WTC11 (cell line): ENCODE measurements at places on chromosomes 7 and 10.

DNA sequence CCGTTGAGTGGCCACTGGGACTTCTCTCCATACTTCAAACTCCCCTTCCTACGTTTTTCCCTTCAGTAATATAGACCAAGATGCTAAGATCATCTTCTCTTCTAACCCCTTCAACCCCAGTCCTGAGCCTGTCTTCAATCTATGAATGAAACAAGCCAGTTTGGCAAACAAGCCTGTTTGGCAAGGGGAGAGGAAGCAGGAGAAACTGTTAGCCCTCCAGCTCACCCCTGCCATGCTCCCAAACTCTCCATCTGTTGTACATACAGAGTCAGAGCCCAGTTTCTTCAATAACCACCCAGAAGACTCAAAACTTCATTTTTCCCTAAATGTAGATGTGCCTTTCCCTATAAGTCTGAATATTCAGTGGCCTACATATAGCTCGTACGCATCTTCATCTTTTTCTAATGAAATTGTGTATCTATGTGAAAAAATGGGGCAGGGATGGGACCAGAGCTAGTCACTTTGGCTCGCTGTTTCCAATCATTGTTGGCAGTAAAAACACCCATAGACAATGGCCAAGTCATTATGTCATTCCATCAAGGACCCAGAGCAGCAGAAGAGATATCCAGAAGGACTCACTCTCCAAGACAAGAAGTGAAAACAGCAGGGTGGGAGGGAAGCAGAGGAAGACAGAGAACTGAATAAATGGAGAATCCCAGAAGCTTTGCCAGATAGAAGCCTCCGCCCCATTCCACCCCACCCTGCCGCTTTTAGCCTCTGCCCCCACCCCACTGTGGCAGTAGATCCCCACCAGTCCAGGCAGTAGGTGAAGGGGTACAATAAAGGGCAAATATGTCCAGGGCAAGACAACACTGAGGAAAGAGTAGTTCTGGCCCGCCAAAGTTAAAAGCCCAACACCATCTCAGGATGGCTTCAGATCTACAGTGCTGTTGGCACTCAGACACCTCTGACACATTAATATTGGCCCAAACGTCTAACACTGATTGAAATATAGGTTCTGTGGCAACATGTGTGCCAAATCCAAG, 87.3 kb downstream of the DOCK4 start:
- no peak for DNase-seq

GRCh38 chr7:97179454-97180104, 62.1 kb downstream of the SDHAF3 start:
- peak; percentile 37 for DNase-seq

DNA sequence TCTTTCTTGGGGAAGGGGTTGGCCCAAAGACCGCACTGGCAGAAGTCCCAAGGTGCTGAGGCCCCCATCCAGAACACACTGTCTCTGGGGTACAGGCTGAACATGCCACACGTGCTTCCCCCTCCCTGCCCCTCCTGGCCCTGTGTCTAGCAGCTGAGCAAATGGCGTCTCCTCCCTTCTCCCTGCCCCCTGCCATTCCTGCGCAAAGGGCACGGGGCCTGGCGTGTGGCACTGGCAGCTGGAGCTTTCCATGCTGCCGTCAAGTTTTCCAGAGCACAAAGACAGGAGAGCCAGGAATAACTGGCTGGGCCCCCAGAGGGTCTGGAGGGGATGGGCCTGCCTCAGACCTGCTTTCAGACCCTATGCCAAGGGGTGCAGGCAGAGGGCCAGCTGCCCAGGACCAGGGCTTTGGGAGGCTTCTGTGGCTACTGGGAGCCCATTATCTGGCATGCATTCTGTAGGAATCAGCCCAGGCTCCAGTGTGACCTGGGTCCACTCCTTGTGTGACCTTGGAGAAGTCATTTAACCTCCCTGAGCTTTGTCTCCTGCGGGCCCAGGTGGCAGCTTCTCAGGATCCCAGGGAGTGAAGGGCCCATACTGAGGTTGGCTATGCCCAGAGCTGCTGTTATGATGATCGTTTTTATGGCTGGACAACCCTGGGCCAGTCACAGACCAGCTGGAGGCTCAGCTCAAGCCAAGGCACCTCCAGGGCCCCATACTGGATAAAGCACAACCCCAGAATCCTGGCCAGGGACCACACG, 710 bp upstream of the LDB3 start:
- DNase-seq, result no peak

- DNase-seq, result no peak
These were observed 33.7 kb downstream of the ANKIB1 start for GRCh38 chr7:92279396-92280031.

DNA sequence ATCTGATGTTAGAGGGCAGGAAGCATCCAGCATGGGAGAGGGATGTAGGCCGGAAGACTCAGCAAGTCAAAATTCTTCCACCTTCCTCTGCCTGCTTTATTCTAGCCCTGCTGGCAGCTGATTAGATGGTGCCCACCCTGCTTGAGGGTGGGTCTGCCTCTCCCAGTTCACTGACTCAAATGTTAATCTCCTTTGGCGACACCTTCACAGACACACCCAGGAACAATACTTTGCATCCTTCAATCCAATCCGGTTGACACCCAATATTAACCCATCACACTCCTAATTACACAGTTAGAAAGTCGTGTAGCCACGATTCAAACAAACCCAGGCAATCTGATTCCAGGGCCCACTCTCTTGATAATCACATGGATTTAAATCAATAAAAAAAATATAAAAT, 433.9 kb upstream of the LRGUK start:
- DNase-seq, result no peak

GRCh38 chr10:49610114-49610457, at the start of gene SLC18A3:
TSS of gene SLC18A3 (plus strand) at chr10:49610310. CDS start at chr10:49610741, 431 bp downstream.
- no peak for DNase-seq

- DNase-seq, result no peak
These were observed 200.3 kb downstream of the CACNB2 start for GRCh38 chr10:18340496-18341051.

DNA sequence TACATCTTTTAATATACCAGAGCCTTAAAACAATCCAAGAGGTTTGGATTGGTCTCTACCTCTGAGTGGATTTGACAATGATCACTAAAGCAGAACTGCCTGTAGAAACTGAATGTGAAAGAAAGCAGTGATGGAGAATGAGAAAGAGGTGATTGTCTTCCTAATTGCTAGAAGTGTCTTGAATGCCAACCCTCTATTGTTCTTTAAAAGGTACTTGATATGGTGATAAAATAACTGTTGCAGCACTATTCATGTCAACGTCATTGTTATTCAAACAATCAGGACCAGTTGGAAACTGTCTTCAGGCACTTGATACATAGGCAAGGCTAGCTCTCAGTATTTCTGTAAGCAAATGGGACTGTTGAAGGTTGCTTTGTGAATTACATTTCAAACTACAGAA, 47.9 kb upstream of the ITPRID1 start:
- DNase-seq, result no peak

DNA sequence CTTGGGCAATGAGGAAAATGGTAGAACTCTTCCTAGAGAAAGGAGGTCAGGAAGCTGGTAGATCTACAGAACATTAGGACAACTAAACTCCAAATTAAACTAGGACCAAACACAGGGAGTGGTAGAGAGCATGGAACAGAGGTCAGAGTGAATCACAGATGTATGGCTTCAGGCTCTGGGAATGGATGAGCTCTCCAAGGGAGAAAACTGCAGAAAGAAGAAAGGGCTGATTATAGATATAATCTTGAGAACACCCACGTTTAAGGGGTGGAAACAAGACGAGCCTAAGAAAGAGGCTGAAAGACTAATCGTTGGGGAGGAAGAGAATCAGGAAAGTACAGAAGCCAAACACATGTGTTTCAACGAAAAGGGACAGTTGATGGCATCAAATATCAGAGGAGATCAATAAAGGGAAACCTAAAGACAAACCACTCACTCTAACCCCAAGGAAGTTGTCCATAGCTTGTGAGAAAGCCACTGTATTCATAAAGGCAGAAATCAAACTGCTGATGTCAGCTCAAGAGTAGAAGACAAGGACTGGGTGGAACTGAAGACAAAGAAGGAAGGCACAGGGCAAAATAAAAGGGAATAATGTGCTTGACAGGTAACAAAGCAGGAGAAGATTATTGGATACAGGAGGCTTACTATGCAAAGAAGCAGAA, 41.4 kb downstream of the NUDCD3 start:
- no peak for DNase-seq

- no peak for DNase-seq
These were observed 85.8 kb downstream of the TFPI2 start for GRCh38 chr7:93804726-93805125.

DNA sequence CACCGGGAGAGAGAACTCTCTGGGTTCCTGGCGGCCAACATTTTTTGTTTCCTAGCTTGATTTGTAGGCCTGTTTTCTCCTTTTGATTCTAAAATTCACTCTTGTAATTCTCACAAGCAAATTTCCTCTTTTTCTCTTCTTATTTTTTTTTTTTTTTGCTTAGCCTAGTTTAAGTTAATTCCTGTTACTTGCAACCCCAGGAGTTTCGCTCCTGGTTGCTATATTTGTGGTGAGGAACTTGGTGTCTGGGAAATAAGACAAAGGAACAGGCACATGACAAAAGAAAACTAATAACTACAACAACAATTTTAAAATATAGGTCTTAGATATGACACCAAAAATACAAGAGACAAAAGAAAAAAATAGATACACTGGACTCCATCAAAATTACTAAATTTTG, 6.7 kb downstream of the AOAH start:
- no peak for DNase-seq

DNA sequence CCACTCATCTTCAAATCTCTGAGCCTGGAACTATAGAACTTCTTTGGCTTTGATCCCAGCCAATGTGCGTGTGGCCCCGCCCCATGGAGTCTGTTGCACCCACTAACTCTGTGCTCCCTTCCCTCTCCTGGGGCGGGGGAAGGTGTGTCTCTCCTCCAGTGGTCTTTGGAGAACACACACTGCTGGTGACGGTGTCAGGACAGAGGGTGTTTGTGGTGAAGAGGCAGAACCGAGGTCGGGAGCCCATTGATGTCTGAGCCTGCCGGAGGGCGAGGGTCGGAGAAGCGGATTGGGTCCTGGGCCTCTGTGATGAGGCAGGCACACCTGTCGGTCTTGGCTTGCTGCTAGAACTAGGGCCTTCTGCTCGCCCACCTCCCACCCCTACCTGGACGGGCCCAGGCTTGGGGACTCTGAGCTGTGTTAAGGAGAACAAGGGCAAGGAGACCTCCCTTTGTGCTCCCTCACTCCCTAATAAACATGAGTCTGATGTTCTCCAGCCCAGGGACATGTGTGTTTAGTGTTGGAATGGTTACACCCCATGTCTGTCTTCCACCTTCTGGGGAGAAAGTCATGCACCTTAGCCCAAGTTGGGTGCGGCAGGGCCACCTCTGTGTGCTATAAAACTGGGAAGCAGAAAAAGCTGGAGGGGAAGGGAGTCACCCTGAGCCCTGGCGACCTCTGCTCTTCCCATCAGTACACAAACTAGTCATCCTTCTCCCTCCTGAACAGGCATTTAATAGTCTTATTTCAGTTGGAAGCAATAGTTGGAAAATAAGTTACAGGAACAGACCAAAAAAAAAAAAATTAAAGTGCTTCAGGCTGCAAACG, 4.6 kb downstream of the TRAPPC14 start:
- DNase-seq, result no peak

DNA sequence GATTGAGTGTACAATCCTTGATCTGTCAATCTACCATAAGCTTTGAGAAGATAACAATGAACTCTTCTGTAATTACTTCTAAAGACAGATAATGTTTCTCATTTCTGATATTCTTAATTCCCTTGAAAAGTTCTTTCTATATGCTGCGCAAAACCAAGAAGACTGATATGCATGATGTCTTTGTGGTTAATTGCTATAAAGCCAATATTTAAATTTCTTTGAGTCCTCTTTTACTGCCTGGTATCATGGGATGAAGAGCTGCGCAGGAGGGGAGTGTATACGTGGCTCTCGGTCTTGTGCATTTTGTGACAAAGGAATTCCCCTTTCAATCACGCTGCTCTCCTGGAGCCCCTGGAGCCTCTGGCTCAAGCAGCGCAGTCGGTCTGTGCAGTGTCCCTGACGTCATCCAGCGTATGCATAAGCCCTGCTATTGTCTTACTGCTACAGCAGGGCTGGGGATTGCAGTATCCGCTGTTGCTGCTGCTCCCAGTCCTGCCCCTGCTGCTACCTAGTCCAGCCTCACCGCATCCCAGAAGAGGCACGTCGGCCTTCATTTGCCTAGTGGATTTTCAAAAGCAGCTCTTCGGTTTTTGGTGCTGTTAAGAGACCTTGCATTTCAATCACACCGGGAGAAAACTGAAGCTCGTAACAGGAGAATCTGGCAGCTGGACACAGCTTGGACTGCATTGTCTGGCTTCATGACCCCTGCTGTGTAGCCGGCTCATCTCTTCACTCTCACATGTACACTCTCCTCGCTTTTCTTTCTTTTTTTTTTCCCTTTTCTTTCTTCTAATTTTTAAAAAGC, 66.7 kb downstream of the ST7 start:
- DNase-seq, result peak; percentile 56

DNA sequence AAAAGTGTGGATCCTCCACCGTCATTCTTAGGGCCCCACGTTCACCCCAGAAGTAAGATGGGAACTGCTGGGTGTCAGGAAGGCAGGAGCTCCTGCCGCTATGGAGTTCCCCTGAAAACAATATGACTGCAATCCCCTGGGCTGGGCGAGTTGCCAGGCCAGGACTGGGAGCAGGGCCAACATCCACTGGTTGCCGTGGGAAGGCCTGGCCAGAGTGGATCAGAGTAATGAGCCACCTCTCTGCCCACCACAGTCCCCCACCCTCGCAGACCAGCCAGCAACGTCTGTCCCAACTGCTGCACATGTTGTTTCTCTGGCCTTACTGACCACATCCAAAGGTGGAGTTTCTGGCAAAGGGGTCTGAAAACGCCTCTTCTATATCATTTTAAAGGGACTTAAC, 86.6 kb downstream of the STRA8 start:
- no peak for DNase-seq
